Hair follicle dermal papilla cell (primary cell): ENCODE measurements at places on chromosomes 6 and 20. TPM values are rescaled to one million over a fixed set of nuclear protein-coding genes. Genes with fewer than 3 reads are reported as not detected.

The JPH2 gene
- total RNA-seq: 21.4 and 37.0 TPM in 2 replicates

The DHX35 gene
- total RNA-seq: 9.8 and 10.4 TPM in 2 replicates

The RAET1L gene
- total RNA-seq: not detected in 2 replicates

The SLC22A7 gene
- not detected in 2 replicates for total RNA-seq

The KDM1B gene
- total RNA-seq: 30.6 and 37.3 TPM in 2 replicates

The CNR1 gene
- not detected in 2 replicates for total RNA-seq

The VSX1 gene
- total RNA-seq: not detected in 2 replicates

The VSTM2L gene
- 2.6 and 5.6 TPM in 2 replicates for total RNA-seq

The FOXS1 gene
- 0.16 TPM in 1 of 2 replicates, not detected in the other for total RNA-seq

The BMP7 gene
- 0.12 and 0.81 TPM in 2 replicates for total RNA-seq
